ENCODE measurements at places on chromosomes 11 and 22. TPM values are rescaled to one million over a fixed set of nuclear protein-coding genes. Genes with fewer than 3 reads are reported as not detected.

CCDC116 gene
- total RNA-seq: 0.27 TPM

ADM2 gene
- total RNA-seq: 7.3 TPM

CEP57 gene
- total RNA-seq: 40.6 TPM

MRGPRX3 gene
- total RNA-seq: not detected

MMP13 gene
- 3.0 TPM for total RNA-seq

DAGLA gene
- total RNA-seq: 10.8 TPM

HSCB gene
- 27.9 TPM for total RNA-seq

OR5B21 gene
- total RNA-seq: not detected

DNA sequence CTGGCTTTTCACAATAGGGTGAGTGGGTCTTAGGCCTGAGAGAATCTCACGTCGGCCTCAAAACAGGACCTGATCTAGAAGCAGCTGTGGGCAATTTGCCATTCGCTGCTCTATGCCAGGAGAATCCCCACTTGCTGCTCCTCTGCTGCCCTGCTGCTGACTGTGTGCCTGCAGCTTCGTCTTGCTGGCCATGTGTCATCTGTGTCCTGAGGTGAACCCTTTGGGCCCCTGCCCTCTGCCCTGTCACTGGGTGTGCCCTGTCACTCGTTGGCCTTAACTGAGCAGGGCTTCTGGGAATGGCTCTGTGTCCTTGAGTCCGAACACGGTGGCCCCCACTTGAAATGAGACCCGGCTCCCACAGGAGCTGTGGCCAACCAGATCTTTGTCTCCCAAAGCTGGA lies 6.2 kb downstream of the NAA40 start:
- no peak for DNase-seq

DNA sequence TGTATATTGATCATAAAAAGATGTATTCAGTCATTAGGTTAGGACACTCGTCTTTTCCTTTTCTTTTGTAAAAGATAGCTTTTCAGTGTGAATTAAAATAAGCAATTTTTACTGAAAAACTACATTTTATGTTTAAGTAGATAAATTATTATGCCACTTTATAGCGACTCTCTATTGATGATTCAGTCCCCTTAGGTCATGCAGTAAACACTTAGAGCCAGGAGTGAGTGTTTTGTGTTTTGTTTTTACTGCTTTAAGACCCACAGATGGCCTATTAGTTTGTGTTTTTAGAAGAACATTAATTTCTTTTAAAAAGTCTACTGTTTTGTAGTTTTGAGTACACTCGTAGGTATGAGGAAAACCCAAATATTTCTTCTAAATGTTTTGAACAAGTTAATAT lies 86.6 kb downstream of the YAP1 start:
- no peak for DNase-seq

DNA sequence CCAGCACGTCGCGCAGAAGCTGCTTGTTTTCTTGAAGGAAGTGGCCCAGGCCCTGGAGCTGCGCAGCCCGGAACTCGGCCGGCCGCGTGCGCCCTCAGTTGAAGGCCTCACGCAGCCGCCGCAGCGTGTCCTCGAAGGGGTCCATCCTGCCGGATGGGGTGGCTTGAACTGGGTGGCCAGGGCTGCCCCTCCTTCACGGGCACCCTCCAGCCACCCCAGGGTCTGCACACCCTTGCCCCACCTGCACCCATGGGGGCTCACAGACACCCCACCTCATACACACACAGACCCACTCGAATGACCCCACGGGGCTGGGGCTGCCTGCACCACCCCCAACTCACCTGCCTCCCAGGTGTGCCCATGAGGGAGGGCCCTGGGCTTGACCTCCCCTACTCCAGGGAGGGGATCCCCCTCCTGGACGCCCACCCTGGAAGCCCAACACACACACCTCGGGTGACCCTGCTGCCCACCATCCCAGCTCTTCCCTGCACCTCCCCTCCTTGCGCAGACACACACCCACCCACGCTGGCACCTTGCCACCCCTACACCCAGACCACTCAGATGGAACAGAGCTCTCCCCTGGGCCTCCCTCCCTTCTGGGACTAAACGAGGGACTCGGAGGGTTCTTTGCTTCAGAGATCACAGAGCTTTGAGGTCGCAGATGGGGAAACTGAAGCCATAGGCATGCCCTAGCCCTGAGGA lies 6.8 kb downstream of the ALDH3B2 start:
- no peak for DNase-seq

DNA sequence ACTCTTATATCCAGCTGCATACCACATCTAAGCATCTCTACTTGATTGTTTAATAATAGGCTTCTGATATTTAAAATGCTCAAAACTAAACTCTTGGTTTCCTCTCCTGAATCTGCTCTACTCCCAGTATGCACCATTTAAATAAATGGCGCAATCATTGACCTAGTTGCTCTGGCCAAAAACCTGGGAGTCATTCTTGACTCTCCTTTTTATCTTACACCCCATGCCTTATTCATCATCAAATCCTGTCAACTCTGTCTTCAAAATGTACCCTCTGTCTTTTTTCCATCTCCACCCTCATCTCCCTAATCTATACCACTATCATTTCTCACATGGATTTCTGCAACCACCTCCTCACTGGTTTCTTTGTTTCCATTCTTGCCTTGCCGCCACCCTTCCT lies 399.6 kb upstream of the CCDC90B start:
- DNase-seq: no peak

- no peak for DNase-seq
Measured at GRCh38 chr11:93193731-93194130, 4.1 kb downstream of the SLC36A4 start.

DNA sequence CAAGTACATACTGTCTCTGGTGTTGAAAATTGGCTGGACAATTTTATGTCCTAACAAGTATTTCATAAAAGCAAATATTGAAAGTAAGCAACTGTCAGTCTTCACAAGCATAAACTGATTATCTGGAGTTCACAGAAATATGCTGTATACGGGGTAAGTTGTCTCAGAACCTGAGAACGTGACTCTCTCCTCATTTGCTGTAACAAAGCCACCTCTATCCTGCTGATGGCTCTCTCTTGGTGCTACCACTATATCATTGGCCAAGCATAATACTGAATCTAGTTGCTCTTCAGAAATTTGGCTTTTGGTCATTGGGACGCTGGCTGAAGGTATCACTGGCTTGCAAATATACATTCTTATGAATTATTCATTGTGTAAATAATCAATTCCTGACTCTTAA lies 1078.0 kb downstream of the LRRC4C start:
- no peak for DNase-seq

DNA sequence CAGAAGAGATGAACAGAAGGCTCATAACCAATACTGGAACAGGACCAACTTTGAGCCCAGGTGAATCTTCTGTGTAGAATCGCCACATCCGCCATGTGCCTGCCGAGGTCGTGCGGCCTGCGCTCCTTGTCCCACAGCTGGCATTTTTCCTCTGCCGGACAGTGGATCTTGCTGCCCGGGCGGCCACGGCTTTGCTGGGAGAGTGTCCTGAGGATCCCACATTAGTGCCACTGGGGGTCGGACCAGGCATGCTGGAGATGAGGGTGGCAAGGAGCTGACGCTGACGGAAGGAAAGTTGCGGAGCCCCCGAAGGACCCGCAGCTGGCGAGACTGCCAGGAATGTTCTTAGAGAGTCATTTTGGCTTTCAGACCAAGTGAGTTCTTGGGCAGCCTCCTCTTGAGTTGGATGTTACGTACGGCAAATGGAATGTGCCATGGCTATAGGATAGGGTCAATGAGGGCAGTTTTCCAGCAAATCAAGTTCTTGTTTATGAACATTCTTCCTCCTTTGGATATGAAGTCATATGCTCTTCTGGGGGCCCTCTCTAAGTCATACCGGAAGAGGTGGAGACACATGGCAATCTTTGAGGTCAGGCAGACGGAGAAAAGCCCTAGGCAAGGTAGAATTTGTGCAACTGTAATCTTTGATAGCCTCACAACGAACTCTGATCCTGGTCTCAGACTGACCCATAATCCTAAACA lies 57.4 kb upstream of the NUP160 start:
- DNase-seq: no peak

- DNase-seq: peak; percentile 54
Measured at GRCh38 chr22:45290410-45290936, 5.7 kb downstream of the UPK3A start.

DNA sequence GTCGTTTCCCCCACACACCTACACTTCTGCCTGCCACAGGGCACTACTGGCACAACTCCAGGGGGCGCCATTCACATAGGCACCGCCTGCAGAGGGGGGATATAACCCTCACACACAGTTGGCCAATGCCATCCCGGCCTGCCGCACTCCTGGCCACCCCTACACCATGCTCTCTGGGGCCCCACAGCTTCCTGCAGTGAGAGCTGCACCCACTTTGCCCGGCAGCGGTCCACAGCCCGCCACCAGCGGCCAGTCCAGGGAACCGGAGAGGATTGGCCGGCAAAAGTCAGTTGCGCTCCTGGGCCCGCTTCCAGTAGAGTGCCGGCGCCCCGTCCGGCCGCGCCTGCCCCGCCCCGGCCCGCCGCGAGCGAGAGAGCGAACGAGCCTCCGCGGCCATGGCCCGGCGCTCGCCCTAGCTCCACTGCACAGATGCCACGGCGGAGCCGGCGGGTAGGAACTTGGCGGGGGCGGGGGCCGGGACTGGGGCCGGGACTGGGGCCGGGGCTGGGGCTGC lies 25.6 kb upstream of the SUSD2 start:
- peak; percentile 65 for DNase-seq

GRCh38 chr11:123233975-123234334 lies 38.9 kb upstream of the CLMP start:
- DNase-seq: no peak

DNA sequence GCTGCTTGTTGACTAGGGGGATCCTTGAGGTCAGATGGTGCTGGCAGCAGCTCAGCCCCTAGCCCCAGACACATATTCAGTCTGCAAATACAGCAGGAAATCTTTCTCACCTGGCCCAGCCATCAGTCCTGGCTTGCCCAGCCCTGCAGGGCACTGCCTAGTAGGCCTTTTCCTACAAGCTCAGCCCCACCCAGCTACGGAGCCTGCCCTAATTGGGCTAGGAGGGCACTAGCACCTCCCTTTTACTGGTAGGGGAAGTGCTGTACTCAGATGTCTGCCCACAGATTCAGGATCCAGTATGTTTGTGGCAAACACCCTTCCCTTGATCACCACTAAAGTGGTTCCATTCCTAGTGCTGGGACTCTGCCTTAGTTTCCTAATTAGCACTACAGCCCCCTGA lies 257.1 kb upstream of the CADM1 start:
- no peak for DNase-seq

DNA sequence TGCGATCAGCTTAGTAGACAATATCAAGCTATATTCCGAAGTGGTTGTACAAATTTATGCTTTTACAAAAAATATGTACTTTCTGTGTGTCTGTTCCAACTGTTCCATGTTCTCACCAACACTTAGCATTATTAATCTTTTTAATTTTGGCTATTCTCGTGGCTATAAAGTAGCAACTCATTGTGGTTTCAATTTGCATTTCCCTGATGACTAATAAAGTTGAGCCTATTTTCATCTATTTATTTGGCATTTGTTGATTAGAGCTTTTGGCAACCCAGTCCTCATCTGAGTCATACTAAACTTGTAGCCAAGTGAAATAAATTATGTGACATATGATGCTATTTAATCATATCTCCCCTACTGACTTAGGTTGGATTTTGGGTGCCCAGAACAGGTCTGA lies 115.9 kb downstream of the FBXO7 start:
- DNase-seq: no peak

DNA sequence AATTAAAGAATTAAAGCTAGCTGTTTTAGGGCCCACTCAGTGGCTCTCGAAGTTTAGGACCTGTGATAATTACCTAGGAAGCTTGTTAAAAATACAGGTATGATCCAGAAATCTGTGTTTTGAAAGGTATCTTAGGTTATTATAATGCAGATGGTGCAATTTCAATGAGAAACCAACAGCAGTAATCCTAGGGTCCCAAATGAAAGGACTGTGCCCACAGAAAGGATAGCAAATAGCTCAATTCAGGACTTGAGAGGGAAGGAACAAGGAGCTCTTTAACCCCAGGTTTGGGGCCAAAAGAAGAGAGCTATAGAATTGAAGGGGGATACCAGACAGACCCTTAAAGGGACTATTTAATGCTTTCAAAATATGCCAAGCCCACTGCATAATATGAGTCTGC lies 11.7 kb downstream of the MMP20 start:
- no peak for DNase-seq

GRCh38 chr11:13288375-13289029 lies 10.9 kb downstream of the BMAL1 start:
- DNase-seq: no peak

GRCh38 chr22:21719024-21719423 lies 16.6 kb downstream of the YPEL1 start:
- no peak for DNase-seq

- DNase-seq: no peak
Measured at GRCh38 chr22:36549033-36549432, 20.1 kb upstream of the EIF3D start.

DNA sequence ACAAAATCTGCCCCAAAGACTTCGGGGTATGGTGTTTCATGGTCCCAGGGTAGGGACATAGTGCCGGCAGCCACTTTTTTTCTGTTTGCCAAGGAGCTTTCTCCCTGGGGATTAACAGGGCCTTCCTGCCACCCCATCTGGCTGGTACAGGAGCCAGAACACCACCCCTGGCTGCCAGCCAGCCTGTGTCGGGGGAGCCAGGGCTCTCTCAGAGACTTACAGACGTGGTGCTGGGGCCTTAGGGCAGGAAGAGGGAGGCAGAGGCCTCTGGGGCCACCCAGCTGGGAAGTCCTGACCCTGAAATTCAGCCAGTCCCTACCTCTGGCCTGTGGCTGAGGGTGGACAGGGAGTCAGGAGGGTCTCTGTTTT lies 52.4 kb upstream of the CDON start:
- peak; percentile 70 for DNase-seq

- no peak for DNase-seq
Measured at GRCh38 chr22:43128928-43129424, 14.2 kb downstream of the MCAT start.

DNA sequence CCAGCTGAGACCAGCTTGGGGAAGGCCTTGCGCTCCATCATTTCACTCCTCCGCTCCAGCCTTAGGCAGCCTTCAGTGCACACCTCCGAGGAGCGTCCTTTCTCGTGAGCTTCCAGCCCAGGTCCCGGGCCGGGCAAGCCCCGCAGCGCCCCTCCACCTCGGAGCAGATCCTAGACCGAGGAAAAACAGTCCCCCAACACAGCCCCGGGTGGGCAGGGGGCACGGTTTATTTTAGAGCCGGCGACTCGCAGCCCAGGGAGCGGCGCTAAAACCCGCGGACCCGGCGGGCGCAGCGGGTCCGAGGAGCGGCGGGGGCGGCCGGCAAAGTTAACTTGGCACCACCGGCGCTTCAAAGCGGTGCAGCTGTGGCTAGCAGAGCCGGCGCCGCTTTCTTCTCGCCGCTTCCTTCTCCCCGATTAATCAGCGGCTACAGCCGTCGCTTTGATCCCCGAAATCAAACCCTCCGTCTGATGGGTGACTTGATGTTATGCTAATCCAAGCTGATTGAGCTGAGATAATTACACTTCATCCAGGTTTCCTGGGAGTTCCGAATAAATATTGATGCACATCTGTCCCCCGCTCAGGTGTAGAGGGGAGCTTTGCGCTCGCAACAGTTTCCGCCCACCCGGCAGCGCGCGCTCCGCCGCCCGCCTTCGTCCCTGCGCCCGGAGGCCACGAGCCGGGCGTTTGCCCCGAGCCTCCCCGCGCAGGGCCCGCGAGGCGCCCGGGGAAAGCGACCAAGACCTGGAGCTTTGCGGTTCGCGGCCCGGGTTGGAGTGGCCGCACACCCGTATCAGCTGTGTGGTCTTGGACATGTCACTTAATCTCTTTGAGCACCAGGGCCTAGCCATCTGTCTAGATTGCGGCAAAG lies 192.7 kb downstream of the BUD13 start:
- no peak for DNase-seq

All from prostate gland (tissue), 2 donors.